Kidney epithelial cell (primary cell): ENCODE measurements at places on chromosomes 16 and 17.

DNA sequence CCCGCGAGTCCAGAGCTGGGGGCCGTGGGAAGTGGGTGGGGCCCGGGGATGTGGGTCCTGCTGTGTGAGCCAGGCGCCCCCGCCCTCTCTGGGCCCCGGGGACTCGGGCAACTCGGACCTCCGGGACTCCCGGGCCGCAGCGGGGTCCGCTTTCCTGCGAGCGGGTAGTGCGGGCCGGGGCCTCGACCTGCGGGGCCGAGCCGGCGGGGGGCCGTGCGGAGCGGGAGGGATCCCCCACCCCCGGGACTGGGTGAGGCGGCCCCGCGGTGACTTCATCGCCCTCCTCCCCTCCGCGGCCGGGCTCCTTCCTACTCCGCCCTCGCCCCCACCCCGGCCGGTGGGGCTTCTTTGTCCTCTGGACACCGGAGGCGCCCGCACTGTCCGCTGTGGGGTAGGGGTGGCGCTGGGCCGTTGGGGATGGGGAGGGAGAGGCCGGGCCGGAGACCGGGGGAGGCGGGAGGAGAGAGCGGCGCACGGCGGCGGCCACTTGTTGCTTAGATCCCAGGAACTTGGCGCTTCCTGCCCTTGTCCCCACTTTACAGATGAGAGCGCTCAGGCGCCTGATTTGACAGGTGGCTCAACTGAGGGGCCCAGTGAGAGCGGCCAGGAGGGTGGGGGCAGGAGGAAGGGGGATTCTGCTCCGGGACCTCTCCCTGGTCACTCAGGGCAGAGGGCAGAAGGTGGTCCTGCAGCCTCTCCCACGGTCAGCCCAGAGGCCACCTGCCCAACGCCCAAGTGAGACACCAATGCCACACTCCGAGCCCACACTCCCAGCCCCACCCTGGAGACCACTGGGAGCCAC lies 874 bp downstream of the CMTM3 start:
- no peak for DNase-seq

- no peak for DNase-seq
These were observed 58.4 kb downstream of the NXN start for GRCh38 chr17:921161-921560.

DNA sequence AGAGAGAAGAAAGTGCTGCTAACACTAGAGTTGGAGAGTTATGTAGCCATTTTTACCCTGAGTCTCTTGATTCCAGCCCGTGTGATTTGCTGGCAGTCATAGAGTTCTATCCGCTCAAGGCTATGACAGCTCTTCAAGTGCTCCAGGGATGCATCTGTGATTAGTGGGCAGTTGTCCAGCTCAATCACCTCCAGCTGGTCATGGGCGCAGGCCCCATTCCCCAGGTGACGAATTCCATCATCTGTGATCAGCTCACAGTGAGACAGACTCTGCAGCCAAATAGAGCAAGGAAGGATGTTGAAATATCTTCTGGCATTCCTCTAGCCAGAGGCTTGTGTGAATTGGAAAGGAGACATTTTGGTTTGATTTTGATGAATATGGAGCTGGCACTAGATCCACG lies 38.4 kb upstream of the STAC2 start:
- no peak for DNase-seq

DNA sequence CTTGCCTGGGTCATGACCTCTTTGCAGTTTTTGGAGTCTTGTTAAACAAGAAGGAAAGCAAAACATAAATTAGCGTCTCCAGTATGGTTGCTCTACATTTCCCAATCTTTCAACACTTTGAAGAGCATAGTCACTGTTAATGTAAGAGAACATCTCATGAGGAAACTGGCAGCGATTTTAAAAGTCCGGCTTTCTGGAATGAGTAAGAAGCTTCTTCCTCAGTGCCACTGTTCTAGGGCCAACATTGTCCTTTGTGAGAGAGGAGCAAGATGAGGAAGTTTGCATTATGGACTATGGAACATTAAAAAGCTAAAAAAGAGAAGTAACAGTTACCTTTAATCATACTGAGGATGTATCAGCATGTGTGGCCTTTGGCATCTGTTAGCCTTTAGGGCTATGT lies 73.1 kb downstream of the WNT3 start:
- DNase-seq: no peak

DNA sequence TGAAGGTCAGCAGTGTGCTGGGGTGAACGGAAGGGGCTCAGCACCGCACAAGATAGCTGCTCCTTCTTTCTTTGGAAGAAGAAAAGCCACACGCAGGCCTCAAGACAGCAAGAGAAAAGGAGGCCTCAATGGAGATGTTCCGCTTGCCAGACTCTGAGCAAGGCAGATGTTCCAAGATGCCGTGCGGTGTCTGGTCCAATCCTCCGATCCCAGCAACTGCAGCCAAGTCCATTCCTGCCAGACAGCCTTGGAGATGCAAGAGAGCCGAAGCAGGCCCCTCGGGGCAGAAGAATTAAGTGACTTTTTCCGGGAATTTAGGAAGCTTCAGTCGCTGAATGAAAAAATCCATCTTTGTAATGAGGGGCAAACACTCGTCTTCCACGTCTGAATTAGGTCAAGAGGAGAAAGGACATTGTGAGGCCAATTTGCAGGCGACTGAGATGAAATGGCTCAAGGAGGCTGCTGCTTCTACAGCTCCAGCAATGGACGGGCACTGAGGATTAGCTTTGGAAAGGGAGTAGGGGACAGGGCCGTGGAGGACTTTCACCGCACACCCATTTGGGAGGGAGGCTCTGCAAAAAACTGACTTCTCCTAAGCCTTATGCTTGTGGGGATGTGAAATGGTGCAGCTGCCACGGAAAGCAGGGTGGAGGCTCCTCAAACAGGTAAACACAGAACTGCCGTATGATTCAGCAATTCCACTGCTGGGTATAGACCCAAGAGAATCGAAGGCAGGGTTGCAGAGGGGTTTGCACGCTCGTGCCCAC lies 44.7 kb downstream of the RPH3AL start:
- no peak for DNase-seq

DNA sequence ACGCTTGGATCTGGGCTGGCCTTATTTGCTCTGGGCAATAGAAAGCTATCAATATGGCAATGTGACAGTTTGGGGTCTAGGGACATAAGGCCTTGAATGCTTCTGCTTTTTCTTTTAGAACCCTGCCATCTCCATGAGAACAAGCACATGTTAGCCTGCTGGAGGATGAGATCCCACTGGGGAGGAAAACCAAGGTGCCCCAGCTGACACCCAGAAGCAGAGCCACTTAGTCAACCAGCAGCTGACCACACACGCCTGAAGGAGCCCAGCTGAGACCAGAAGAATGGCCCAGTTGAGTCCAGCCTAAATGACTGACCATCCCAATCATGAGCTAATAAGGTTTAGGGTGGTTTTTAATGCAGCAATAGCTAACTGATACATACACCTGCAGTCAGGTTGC lies 171.2 kb downstream of the AHSP start:
- DNase-seq: no peak

DNA sequence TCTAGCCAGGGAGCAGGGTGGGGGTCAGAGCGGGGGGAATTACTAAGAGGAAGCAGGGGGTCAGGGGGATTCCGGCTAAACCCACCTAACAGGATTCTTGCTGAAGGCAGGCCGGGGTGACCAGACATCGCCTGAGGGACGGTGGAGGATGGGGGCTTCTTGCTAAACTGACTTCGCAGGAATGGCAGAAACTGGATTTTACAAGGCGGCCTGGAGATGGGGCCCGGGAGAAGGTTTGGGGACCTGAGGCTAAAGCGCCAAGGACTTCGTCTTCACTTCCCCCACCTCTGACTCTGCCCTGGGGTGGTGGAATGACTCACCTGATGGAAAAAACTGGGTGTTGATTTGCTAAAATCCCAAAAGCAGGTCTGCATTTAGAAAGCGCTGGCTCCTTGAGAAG lies 23.5 kb downstream of the LGALS3BP start:
- DNase-seq: no peak
